Heart left ventricle (tissue), 16 donors: ENCODE measurements at places on chromosomes 7 and 10.

DNA sequence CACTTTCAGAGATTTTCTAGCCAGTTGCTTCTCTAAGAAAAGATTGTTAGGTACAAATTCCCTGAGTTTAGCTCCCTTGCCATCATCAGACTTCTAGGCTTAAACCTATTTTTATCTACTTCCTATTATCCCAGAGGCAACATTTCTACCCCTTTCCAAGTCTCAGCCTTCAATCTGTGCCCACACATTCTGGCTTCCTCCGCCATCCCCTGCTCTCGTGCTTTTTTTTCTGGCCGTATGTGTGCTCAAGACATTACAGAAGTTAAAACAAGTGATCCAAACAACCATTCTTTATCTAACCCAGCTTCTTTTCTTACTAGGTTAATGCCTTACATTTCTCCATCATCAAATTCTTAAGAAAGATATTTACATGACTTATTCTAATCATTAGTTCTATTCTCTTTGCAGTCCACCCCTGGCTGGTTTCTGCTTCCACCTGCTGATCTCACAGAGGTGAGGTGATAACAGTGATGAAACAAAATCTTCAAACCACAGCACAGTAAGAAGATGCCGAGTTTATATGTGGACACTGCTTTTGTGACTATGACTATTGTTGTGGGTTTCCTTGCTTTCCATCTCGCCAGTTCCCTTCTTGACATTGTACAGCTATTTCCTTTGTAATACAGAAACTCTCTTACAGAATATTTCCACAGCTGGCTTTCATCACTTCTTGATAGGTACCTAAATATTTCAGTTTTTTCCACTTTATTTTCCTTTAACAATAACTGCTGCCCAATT lies 18.3 kb upstream of the CDK6 start:
- DNase-seq = no peak

GRCh38 chr7:80642871-80643270 lies 4.4 kb downstream of the CD36 start:
- DNase-seq = no peak

- no peak for DNase-seq
Measured at GRCh38 chr7:45680776-45681175, 106.6 kb downstream of the ADCY1 start.

DNA sequence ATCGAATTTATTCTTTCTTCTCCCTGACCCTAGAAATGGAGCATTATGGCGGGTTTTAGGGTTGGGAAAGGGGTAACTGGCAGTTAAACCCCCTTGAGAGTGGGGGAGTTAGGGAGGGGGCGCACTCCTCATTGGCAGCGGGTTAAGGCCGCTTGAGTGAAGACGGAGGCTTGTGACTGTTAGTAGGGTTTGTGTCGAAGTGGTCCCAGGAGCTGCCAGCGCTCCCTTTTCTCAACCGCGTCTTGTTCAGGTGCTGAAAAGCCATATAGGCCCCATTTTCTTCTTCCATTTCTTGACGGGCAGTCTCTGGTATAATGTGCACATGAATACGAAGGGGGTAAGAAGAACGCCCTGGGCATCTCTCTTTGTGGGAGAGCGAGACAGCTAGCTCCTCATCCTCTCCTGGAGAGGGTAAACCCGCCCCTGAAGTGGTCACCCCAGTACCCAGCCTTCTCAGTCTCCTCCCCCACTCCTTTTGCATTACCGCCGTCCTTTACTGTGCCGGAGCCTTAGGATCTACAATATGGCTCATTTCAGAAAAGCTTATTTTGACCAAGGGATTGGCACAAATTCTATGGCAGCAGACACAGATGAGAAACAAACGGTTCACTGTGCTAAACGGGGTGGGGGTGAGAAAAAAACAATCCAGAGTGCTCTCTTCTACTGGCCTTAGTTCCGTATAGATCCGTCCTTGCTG lies 836 bp downstream of the KMT2E start:
- peak; percentile 65 for DNase-seq

DNA sequence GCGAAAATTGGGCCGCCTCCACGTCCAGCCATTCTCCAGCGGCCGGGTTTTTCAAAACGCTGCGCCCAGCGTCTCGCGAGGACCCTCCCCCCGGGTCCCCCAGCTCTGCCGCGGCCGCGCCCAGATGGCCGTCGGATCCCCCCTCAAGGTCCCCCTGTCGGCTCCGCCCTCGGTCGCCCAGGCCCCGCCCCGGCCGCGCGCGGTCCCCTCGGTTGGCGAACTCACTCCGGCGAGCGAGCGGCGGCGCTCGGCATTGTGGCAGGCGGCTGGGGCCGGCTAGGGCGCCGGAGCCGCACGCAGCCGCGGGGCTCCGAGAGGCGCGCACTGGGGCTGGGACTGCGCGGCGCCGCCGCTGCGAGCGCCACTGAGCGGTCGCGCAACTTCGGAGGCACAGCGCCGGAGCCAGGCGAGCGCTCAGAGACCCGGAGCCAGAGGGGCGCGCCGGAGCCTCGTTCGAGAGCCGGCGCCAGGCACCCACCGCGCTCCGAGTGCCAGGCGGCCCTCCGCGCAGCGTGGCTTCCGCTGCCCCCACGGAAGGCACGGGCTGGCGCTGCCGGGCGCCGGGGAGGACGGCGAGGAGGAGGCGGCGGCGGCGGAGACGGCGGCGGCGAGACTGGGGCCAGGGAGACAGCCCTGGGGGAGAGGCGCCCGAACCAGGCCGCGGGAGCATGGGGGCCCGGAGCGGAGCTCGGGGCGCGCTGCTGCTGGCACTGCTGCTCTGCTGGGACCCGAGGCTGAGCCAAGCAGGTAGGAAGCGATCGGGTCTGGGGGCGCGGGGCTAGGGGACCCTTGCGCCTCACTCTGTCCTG lies at the start of gene UNC5B:
TSS of gene UNC5B (plus strand) at position 253 of the 809 bp plus-strand sequence. CDS start at position 669, 416 bp downstream.
- DNase-seq = peak; percentile 93

DNA sequence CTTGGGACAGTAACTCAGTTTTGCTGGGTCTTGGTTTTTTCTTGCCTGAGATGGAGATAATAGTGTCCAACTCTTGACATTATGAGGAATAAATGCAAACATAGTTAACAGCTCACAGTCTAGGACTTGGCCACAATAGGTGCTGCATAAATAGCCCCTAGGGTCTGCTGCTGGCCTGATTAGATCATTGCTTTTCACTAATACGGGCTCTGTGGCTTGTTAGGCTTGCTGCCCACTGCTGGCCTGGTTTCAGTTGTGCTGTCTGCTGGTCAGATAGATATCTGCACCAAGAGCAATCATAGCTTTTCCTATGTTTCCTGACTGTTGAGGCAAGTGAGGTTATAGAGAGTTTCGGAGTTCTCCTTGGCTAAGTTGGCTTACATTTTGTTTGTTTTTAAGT lies 246.1 kb downstream of the DNAJB9 start:
- DNase-seq = no peak

DNA sequence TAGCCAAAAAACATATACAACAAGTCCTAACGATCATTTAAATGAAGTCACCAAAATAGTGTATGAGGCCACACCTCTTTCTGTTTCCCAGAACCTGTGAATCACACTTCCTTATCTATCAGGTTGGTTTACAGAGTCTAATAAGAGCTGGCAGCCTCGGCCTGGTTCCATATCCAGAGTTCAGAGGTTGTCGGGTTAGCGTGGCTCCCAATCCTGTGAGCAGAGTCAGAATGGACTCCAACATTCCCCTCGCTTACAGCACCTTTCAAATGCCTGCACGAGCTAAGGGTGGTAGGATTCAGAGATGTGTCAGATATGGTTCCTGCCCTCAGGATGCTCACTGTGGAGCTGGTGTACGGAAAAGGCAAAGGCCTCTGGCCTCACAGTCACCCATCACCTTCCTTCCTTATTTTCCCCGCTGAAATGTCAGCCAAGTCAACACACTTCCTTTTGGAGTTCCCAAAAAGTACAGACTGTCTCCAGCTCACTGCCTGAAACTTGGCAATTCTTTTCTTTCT lies 6.0 kb downstream of the IL15RA start:
- no peak for DNase-seq

DNA sequence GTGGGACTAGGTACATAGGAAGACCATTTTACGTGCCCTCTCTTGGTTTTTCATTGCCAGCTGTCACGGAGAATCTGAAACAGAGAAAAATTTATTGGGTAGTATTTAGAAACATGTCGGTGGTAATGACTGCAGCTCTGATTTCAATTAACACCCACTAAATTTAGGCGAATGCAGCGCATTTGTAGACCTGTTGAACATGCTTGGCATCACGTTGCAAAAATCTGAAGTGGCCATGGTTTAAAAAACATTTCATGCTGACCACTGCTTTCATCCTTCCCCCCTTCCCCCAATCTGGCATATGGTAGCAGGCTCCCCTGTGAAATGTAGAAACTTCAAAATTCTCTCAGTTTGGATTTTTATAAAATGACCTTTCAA lies 34.0 kb downstream of the LRMDA start:
- no peak for DNase-seq

DNA sequence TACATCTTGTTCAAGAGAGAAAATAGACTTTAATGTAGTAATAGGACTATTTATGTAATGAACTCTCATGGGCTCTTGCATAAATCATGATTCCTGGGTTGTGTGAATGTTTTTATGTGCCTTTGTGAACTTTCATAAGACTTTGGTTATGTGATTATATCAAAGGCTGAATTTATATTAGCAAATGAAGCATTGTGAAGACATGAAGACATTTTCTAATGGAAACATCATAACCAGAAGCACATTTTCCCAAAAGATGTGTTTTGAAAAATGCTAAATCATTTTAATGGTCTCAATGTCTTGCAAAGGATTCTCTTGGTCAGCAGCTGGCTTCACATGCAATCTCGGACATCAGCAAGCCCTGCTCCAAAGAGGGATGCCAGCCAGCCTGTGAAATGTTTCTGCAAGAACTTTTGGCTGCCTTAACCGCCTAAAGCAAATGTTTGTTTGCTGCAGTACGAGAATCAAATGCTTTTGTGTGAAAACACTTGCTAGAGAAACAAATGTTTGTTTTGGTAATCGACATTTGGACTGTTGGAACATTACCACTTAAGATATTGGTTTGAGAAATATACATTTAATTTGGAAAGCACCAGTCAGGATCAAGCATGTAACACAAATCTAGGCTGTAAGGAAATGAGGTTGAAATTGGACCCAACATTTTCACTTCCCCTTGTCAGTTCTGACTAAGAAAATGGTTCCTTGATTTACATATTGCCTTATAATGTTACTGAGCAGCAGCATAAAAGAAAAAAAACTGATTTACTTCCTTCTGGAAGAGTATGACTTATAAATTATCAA lies 102.1 kb downstream of the RTKN2 start:
- no peak for DNase-seq

GRCh38 chr7:103577059-103577458 lies 131.1 kb upstream of the SLC26A5 start:
- no peak for DNase-seq

DNA sequence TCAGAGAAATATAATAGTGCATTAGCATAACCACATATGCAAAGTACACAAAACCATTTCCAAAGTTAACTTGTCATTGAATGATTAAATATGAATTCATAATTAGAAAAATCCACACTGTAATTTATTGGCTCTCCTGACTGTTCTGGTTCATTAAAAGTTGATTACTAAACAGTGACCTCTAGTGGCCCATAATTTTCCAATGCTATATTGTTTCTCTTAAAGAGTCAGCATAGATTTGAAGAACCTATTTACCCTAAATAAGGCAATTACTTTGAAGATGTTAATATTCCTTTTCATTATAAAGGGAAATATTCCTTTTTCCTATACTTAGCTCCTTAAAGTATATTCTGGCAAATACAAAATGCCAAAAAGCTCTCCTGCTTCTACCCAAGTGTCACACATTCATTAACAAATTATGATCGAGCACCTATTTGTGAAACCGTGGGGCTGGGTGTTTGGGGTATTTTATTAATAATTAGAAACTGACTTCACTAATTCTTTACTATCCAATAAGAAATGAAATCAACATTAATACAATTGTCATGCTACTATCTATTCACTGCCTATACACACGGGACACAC lies 86.2 kb downstream of the HIBADH start:
- DNase-seq = no peak

- DNase-seq = no peak
Measured at GRCh38 chr7:132347858-132348257, 228.4 kb downstream of the PLXNA4 start.

DNA sequence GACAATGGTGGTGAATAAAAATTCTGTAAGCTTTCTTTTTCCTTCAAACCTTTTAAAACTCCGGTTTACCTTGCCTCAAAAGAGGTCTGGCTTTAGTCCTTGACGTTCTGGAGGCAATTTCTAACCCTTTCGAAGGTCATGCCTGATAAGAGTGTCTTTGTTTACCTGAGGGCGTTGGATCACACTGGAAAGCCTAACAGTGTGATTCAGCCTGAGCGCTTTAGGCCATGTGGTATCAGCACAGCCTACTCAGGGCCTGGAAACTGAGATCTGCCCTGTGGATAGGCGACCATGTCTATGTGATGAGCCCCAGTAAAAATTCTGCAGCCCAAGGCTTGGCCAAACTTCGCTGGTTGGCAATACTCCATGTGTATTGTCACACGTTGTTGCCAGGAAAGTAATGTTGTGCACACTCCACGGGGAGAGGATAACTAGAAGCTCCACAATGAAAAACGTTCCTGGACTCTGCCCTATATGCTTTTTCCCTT lies 10.7 kb downstream of the CCDC6 start:
- DNase-seq = no peak

DNA sequence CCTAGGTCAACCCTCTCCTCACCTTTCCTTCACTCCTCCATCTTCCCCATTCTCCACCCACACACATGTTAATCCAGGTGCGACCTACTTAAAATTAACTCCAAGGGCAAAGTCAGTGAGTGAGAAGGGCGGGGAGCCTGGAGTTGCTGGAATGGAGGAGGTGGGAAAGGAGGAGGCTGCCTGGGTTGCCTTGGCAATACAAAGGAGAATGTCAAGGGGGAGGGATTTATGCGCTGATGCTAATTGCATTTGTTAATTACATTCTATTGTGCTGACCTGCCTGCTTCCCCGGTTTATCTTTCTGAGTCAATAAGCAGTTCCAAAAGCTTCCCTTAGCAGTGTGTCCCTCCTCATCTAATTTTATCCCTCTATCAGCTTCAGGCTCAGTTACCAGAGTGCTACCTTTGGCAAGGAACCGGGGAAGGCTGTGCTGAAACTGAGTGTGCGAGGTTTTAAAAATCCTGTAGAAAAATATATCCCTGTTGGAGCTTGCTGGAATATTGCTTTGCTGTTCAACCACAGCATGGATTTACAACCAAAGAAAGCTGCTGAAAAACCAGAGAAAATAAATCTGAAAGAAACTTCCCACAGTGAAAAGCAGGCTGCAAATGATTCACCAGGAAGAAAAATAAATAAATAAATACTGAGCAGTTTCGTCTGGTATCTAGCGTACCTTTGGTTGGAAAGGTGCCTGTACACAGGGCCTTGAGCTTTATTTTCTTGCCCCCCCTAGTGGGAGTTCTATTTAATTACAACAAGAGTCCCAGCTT lies 113.2 kb upstream of the DGKB start:
- peak; percentile 31 for DNase-seq

GRCh38 chr10:474946-475345 lies 214.5 kb downstream of the DIP2C start:
- no peak for DNase-seq

DNA sequence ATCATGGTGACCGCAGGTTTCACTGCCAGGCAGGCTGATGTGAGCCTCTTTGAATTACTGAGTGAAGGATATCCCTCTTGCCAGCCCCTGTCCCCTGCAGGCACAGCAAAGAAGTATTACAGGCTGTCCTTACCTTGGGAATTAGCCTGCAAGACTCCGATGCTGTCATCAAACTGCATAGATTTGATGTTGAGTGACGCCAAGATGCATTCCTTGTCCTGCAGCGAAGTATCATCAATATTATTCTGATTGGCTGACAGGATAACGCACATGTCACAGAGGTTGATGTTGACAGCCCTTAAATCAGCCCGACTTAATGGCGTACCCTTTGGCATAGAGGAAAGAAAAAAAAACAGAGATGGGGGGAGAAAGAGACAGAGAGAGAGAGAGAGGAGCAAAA lies 693.0 kb downstream of the KCNMA1 start:
- no peak for DNase-seq
